ENCODE measurements at places on chromosomes 2 and 18.
A peak's percentile ranks its signal among the peaks of the same experiment; 100 is the strongest.

GRCh38 chr2:227921648-227922047, 50.2 kb downstream of the DAW1 start:
- DNase-seq: no peak

GRCh38 chr2:112879491-112880041, 31.4 kb upstream of the IL37 start:
- no peak for DNase-seq

- DNase-seq: peak; percentile 90
These were observed 3.3 kb downstream of the BOK start for GRCh38 chr2:241561832-241562231.

DNA sequence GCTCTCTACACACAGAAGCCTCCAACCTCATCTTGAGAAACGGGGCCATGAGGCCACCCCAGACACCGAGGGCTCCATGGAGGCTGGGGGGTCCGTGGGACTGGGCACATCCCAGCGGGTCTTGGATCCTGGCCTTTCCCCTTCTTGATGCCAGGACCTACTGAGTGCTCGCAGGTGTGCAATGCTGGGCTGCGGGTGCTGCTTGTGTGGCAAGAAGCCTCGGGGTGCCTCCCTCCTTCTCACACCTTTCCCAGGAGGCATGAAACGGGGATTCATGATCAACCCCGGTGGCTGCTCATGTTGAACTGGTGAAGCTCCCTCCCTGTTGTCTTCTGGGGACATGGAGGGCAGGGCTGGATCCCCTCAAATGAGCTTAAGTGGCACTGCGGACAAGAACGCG, 2.0 kb upstream of the BUB1 start:
- no peak for DNase-seq

DNA sequence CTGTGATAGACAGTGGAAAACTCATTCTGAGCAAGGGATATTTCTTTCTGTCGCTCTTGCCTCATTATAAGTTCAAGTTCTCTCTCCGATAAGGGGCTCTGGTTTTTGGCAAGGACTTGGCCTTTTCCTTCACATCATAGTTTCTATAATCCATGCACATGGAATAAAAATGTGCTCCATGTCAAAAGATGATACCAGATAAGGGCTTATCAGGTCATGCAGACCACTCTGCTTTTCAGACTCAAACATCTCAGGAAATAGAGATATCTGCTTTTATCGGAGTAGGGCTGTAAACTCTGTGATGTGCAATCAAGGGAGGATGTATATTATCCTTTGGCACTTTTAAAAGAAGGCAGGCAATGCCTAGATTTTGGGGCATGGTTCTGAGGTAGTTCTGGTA, 45.0 kb upstream of the DARS1 start:
- DNase-seq: no peak

DNA sequence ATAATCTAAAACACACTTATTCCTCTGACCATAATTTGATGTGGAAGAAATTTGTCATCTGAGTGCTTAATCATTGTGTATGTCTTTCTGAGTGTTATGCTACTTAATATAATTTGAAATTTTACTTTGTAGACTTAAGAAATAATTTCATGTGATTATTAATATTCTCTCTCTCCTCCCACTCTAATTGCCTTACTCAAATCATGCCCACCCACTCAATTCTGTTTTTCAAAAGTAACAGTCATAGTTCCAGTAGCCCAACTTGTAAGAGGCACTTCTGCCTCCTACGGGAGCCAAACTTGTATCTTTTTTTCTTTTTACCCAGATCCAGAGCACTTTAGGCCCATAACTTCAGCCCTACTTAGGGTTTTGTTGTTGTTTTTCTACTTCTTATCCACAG, 18.5 kb upstream of the KYNU start:
- peak; percentile 4 for DNase-seq

DNA sequence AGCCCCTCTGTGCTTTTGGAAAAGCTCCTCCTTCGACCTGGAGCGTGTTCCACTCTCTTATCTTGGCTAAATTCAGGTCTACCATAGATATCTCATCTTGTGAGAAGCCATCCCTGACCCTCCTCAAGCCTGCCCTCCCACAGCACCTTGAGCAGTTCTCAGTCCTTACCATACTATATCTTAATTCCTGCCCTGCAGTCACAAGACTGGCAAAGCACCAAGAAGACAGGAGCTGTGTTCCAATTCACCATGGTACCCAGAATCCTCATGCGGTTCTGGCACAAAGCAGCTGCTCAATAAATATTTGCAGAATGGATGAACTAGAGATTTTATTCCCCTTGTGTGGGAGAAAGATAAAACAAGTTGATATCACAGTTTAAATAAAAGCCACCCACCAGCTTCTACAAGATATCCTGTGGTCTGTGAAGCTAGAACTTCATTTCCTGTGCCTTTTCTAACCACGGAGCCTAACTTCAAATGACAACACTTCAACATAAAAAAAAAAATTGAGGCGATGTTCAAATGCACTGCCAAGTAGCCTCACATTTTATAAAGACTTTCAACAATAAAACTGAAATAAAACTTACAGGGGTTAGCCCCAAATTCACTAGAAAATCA, 19.5 kb downstream of the MARCHF4 start:
- DNase-seq: no peak

GRCh38 chr2:65525616-65526231, 93.3 kb upstream of the SPRED2 start:
- no peak for DNase-seq
